HFFc6 (cell line): ENCODE measurements at places on chromosomes 12 and 14. TPM values are rescaled to one million over a fixed set of nuclear protein-coding genes. Genes with fewer than 3 reads are reported as not detected.

The FOXG1 gene
- not detected in 3 replicates for total RNA-seq

The MMP14 gene
- 299 to 330 TPM (median 322 TPM) in 3 replicates for total RNA-seq

The TMEM263 gene
- 151 to 182 TPM (median 174 TPM) in 3 replicates for total RNA-seq

The TSHR gene
- total RNA-seq = not detected in 3 replicates

The BEGAIN gene
- total RNA-seq = 0.09 TPM in 2 of 3 replicates, not detected in the other

The TMEM30B gene
- not detected in 3 replicates for total RNA-seq

The SP1 gene
- total RNA-seq = 41.4 to 51.8 TPM (median 44.1 TPM) in 3 replicates

The TMEM132D gene
- not detected in 2 replicates for total RNA-seq

- no peak for DNase-seq
These were observed 17.6 kb upstream of the FAM222A start for GRCh38 chr12:109695961-109696461.

DNA sequence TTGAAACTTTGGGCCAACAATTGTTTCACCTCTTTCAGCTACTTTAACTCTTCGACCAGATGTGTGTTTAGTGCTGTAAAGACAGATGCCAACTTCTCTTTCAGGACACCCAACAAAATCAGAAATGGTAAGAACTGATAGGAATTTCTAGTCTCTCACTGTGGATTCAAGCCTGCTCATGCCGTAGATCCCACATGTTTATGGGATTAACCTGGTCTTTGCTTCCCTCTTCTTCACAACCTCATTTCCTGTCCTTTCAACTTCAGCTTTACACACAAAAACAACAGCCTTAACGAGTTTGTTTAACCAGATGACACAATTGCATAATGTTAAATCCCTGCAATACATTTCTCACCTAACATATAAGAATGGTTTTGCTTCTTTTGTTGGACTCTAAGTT is 1031.9 kb upstream of the LRFN5 start:
- DNase-seq = no peak

DNA sequence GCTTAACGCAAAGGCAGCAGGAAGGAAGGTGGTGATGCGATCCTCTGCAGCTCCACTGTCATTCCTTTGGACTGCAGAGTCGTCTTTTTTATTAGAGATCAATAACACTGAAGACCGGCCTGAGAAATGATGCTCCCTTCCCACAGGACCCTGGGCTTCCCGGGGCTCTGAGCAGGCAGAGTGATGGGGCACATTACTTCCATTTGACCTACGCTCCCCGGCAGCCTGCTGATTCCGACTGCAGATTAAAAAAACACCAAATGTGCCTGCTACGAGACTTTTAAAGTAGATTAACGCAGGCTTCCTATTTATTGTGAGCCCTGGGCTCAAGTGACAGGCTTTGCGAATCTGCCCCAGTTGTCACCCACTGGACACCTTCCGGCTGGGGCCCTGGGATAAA is 37.5 kb downstream of the KCNA1 start:
- DNase-seq = no peak

GRCh38 chr14:33880330-33880729 is 70.5 kb downstream of the EGLN3 start:
- DNase-seq = no peak

DNA sequence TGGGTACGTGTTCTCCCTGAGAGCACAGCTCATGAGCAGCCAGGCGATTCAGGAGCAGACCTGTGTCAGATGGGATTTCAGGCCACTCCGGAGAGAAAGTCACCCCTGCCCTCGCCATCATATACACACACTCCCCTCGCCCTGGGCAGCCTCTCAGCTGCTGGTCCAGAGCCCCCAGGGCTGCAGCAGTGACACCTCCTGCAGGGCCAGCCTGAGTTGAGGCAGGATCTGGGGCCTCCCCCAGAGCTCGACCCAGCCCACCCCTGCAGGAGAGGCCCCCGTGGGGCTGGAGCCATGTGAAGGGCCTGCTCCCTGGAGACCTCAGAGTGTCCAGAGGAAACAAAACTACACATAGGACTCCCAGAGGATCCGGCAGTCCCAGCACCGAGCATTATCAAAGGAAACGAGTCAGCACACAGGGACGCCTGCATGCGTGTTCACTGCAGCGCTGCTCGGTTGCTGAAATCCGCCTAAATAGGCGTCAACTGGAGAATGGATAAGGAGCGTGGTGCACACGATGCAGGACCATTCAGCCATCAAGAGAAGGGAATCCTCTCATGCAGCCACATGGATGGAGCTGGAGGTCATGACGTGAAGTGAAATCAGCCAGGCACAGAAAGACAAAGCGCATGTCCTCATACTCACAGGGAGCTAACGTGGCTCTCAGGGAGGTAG is 104.0 kb downstream of the TNFAIP2 start:
- DNase-seq = no peak

GRCh38 chr12:120873226-120873625 is 30.9 kb downstream of the SPPL3 start:
- no peak for DNase-seq

- DNase-seq = no peak
These were observed 23.7 kb upstream of the HDAC7 start for GRCh38 chr12:47843226-47843980.
